ENCODE measurements at places on chromosomes 1 and 21.
A peak's percentile ranks its signal among the peaks of the same experiment; 100 is the strongest.

GRCh38 chr1:186882372-186883134, 53.8 kb downstream of the PLA2G4A start:
- H3K27ac ChIP-seq: no peak overlapping the region
- H3K27me3 ChIP-seq: no peaks in the 10 kb centered on the region

- H3K27ac ChIP-seq: no peak overlapping the region
- no peak overlapping the region for H3K4me3 ChIP-seq
- no peak for DNase-seq
- no peaks in the 10 kb centered on the region for H3K4me1 ChIP-seq
- H3K36me3 ChIP-seq: no peaks in the 10 kb centered on the region
Observed at GRCh38 chr21:27423906-27424595, 457.2 kb upstream of the ADAMTS5 start.

DNA sequence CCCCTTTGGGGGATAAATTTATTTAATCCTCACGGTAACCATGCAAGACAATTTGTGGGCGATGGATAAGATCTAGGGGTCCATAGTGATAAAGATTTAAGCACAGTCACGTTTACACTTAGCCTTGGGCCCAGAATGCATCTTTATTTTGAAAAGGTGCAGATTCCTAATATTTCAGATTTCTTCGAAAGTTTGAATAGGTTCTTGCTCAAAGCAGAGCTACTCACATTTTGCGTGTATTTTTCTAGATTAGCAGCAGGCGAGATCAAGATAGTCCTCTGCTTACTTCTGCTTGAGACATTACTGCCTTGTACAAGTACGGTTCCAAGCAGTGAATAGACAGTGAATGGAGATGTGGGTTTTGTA, 647 bp downstream of the TSEN15 start:
- peaks cover 32% of the 10 kb centered on the region for H3K4me1 ChIP-seq
- no peak for DNase-seq
- peak overlapping the region; percentile 97 for H3K27ac ChIP-seq
- H3K36me3 ChIP-seq: peaks cover 5% of the 10 kb centered on the region
- H3K4me3 ChIP-seq: peak overlapping the region; percentile 91

GRCh38 chr1:6180268-6180706, at the start of gene CHD5:
Gene CHD5 (minus strand): TSS chr1:6180321. CDS start chr1:6180023, 298 bp downstream.
- H3K4me3 ChIP-seq: peak within 1 kb of the TSS; percentile 74
- peaks cover 35% of the 10 kb centered on the region for H3K27me3 ChIP-seq
- peak; percentile 17 for DNase-seq
- peaks cover 21% of the 10 kb centered on the region for H3K4me1 ChIP-seq

DNA sequence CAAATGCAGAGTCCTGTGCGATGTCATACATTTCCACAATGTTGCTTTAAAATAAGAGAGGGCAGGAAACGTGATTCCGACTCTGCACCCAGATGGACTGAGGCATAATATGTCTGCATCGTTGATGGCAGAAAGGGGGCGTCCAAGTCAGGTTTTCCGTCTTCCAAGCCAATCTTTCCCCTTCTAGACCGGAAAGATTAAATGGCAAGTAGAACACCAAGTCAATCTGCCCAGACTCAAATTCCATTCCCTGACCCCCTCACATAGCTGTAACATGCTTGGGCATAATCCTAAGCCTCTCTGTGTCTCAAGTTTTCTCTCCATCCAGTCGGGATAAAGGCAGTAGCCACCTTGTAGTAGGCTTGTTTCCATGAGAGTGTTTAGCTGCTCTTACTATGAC, 14.4 kb downstream of the PCP4 start:
- H3K36me3 ChIP-seq: no peaks in the 10 kb centered on the region
- no peak for DNase-seq
- H3K27ac ChIP-seq: no peak overlapping the region
- H3K27me3 ChIP-seq: no peaks in the 10 kb centered on the region
- H3K4me3 ChIP-seq: no peak overlapping the region

DNA sequence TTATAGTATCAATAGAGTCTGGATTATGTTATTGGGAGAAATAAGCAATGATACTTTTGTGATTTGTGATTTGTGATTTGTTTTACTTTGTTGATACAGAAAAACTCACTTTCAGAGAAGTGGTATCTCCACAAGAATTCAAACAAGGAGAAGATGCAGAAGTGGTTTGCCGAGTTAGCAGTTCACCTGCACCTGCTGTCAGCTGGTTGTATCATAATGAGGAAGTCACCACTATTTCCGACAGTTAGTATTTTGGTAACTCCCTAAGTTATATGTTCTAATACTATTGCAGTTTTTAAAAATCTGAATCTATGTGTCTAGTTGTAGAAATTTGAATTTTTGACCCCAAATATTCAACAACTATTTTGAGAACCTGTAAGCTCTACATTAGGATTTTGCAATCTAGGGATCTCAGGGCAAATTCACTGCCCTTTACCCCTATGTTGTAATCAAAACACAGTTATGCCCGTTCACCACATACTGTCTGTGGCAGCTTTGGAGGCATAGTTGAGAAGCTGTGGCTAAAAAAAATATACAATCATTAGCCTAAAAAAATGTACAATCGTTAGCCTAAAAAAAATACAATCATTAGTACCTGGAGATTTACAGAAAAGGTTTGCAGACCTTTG, 288.1 kb downstream of the NCAM2 start:
- no peak overlapping the region for H3K27ac ChIP-seq
- H3K36me3 ChIP-seq: no peaks in the 10 kb centered on the region
- no peak for DNase-seq

GRCh38 chr21:31201548-31201947, 142.5 kb downstream of the TIAM1 start:
- no peak overlapping the region for H3K27ac ChIP-seq
- H3K27me3 ChIP-seq: no peaks in the 10 kb centered on the region
- no peaks in the 10 kb centered on the region for H3K4me1 ChIP-seq
- DNase-seq: no peak
- no peak overlapping the region for H3K4me3 ChIP-seq

- H3K4me1 ChIP-seq: no peaks in the 10 kb centered on the region
- no peaks in the 10 kb centered on the region for H3K36me3 ChIP-seq
- no peak overlapping the region for H3K27ac ChIP-seq
- no peaks in the 10 kb centered on the region for H3K27me3 ChIP-seq
- H3K4me3 ChIP-seq: no peak overlapping the region
- no peak for DNase-seq
Observed at GRCh38 chr1:74995821-74996220, 138.4 kb upstream of the LHX8 start.

GRCh38 chr21:46193829-46194373, 9.6 kb upstream of the SPATC1L start:
- no peak for DNase-seq
- H3K4me1 ChIP-seq: no peaks in the 10 kb centered on the region
- peaks cover 27% of the 10 kb centered on the region for H3K36me3 ChIP-seq
- no peak overlapping the region for H3K27ac ChIP-seq
- H3K27me3 ChIP-seq: no peaks in the 10 kb centered on the region

DNA sequence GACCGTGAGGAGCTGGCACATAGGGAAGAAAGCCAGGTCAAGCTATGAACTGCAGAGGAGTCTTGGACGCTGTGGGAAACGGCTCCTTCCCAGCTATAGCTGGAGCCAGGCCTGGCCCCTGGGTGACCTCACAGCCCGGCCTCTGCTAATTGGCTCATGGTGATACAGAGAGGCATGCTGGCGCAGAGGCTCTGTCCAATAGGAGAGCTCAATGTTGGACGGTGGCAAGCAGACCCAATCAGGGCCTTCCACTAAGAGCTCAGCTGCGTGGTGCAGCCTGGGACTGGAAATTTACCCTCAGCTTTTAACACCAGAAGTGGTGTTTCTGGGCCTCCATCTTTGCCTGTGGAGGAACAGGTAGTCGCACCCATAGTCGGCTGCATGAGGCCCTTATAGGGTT, 64.4 kb upstream of the GRHL3 start:
- DNase-seq: no peak
- H3K27me3 ChIP-seq: peaks cover 15% of the 10 kb centered on the region
- no peaks in the 10 kb centered on the region for H3K36me3 ChIP-seq
- H3K27ac ChIP-seq: no peak overlapping the region
- H3K4me1 ChIP-seq: no peaks in the 10 kb centered on the region

DNA sequence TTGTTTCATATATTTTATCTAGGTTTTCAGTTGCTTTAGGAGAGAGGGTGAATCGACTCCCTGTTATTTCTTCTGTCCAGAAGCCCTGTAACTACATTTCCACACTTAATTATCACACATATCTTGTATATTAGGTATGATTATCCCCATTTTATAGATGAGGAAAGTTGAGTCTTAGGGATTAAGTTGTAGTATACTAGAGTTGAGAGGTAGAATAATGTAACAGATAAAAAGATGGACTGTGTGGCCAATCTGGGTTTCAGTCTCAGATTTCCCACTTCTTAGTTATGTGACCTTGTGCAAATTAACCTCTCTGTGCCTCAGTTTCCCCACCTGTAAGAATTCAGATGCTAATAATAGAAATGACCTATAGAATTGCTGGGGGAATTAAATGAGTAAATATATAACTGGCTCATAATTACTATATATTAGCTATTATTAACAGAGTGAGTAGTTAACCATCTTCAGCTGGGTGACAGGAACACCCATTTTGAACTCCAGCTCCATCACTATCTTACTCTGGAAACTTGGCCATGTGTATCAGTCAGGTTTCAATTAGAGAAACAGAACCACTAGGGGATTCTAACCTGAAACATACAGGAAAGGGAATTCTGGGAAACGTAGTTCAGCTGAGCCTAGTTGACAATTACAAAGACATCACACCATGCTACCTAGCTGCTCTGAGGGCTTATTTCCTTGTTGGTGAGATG, 20.4 kb upstream of the FOXO6 start:
- H3K27me3 ChIP-seq: peaks cover 23% of the 10 kb centered on the region
- no peak overlapping the region for H3K27ac ChIP-seq
- no peak overlapping the region for H3K4me3 ChIP-seq
- H3K4me1 ChIP-seq: peaks cover 14% of the 10 kb centered on the region
- DNase-seq: no peak

DNA sequence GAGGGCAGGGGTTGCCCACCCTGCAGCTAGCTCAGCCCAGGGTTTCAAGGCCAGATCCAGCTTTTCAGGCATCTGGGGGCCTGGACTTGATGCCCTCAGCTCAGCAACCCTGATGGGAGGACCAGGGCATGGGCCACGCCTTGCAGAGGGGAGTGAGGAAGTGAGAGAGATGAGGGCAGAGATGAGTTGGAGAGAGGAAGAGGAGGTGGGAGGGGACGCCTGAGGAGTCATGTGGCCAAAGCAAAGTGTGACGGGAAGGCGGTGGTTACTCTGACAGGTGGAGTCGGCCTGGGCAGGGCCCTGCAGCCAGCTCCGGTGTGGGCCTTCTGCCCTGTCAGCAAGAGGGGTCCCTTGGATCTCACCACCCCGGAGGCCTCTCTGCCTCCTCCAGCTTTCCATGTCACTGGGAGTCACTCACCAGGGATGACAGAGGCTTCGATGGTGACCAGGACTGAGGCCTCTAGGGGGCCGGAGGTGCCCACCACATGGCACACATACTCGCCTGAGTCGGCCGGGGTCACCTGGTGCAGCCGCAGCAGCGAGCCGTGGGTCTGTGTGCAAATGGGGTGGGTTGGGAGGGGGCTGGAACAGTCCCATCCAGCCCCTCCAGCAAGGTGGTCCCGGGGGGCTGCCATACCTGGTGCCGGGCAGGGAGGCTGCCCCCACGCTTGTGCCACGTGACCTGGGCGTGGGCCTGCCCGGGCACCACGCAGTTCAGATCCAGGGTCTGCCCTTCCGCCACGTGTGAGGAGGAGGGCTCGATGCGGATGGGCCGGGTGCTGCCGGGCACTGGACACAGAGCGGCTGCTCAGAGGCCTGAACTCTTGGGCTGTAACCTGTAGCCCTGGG, 40.4 kb downstream of the LDLRAD2 start:
- H3K27me3 ChIP-seq: peaks cover 5% of the 10 kb centered on the region
- H3K4me1 ChIP-seq: peaks cover 8% of the 10 kb centered on the region
- no peaks in the 10 kb centered on the region for H3K36me3 ChIP-seq
- DNase-seq: no peak
- H3K4me3 ChIP-seq: no peak overlapping the region
- H3K27ac ChIP-seq: no peak overlapping the region

GRCh38 chr1:154190550-154190949, 1.4 kb downstream of the TPM3 start:
- H3K36me3 ChIP-seq: no peaks in the 10 kb centered on the region
- H3K27me3 ChIP-seq: peaks cover 34% of the 10 kb centered on the region
- no peak overlapping the region for H3K27ac ChIP-seq
- H3K4me3 ChIP-seq: no peak overlapping the region

- H3K4me1 ChIP-seq: peaks cover 6% of the 10 kb centered on the region
- H3K27ac ChIP-seq: no peak overlapping the region
- H3K4me3 ChIP-seq: no peak overlapping the region
- H3K27me3 ChIP-seq: peaks cover 31% of the 10 kb centered on the region
- peaks cover 3% of the 10 kb centered on the region for H3K36me3 ChIP-seq
- no peak for DNase-seq
Observed at GRCh38 chr1:112722601-112723510, 7.7 kb upstream of the PPM1J start.

DNA sequence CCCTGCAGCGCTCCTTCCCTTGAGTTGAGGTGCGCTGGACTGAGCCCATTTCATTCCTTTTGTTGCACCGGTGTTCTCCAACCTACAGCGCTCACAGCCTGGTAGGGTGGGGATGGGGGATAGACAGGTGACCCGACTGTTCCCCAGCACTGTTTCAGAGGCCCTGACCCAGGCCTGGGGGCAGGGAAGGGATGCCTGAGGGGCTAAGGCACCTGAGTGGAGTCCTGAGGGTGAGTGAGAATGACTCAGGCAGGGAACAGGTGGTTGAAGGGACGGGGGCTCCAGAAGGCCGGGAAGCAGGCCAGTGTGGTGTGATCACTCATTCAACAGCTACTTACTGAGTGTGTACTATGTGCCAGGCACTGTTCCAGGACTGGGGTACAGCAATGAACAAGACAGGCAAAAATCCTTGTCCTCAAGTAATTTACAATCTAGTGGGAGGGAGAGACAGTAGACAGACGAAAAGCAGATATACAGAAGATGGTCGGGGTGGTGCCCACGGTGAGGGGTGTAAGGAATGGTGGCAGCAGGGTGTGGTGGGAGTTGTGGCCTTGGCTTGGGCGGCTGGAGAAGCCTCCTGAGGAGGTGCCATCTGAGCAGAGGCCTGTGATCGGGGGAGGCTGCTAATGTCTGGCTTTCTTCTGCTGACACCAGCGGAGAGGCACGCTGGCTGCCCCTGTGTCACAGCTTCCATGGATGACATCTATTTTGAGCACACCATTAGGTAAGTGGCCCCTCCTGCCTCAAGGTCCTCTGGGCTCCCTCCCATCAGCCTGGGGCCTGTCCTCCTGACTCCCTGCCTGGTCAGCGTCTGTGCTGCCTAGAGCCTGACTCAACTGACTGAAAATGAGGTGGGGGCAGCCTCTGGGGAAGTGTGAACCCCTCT, 37.4 kb downstream of the ACOT11 start:
- H3K27me3 ChIP-seq: no peaks in the 10 kb centered on the region
- H3K36me3 ChIP-seq: no peaks in the 10 kb centered on the region
- peaks cover 6% of the 10 kb centered on the region for H3K4me1 ChIP-seq
- no peak for DNase-seq
- H3K4me3 ChIP-seq: no peak overlapping the region
- H3K27ac ChIP-seq: no peak overlapping the region
